Thoracic aorta endothelial cell (primary cell): ENCODE measurements at places on chromosomes 3 and 15. TPM values are rescaled to one million over a fixed set of nuclear protein-coding genes. Genes with fewer than 3 reads are reported as not detected.

RHOV gene
- total RNA-seq = not detected in 2 replicates

CAPN3 gene
- total RNA-seq = 0.27 and 0.57 TPM in 2 replicates

OXTR gene
- total RNA-seq = 0.13 and 0.14 TPM in 2 replicates

PPP1R14D gene
- total RNA-seq = not detected in 2 replicates

VPS8 gene
- 82.3 and 99.6 TPM in 2 replicates for total RNA-seq

ATG7 gene
- total RNA-seq = 147 and 152 TPM in 2 replicates

SEMA6D gene
- total RNA-seq = 10.0 and 12.4 TPM in 2 replicates
